Activated effector memory CD4-positive, alpha-beta T cell treated with anti-CD3 and anti-CD28 coated beads, Interleukin-2, amount 50 U/mL, for 16 hours (primary cell): ENCODE measurements at places on chromosomes 11 and 22.

- DNase-seq: no peak
Observed at GRCh38 chr11:19102521-19102900, 14.5 kb upstream of the ZDHHC13 start.

DNA sequence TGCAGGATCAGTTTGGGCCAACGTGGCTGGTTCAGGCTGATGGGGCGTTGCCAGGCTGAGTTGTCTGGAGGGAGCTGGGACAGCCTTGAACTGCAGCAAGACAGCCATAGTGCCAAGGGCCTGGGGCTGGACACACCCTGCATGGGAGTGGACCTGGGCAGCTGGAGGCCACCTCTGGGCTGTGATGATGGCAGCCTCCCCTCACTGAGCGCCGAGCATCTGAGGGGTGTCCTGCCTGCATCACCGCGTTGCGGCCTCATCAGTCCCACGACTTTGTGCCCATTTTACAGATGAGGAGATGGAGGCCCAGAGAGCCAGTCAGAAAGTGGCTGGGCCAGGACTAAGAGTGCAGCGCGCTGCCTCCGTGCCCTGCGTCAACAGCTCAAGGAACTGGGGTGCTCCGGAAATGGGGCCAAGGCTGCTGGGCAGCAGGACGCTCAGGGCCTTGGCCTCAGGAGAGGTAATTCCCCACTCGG, 590 bp upstream of the TSPO start:
- DNase-seq: no peak

DNA sequence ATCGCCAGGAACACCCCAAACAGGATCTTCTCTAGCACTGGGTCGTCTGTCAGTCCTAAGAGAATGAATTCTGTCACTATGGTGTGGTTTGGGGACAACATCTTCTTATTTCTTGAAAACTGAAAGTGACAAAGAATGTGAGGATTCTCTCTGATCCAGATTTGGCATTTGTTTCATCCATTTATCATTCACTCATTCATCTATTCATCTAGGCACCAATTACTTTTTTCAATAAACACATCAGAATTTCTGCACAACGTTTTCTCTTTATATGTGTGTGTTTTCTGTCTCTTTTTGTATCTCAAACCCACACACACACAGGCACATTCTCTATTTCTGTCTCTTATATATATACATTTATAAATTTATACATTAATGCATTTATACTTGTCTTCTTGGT, at the start of gene OR5M10:
OR5M10 (minus strand) TSS at position 101 of the 400 bp plus-strand sequence; CDS start at position 101, 0 bp downstream.
- no peak for DNase-seq

DNA sequence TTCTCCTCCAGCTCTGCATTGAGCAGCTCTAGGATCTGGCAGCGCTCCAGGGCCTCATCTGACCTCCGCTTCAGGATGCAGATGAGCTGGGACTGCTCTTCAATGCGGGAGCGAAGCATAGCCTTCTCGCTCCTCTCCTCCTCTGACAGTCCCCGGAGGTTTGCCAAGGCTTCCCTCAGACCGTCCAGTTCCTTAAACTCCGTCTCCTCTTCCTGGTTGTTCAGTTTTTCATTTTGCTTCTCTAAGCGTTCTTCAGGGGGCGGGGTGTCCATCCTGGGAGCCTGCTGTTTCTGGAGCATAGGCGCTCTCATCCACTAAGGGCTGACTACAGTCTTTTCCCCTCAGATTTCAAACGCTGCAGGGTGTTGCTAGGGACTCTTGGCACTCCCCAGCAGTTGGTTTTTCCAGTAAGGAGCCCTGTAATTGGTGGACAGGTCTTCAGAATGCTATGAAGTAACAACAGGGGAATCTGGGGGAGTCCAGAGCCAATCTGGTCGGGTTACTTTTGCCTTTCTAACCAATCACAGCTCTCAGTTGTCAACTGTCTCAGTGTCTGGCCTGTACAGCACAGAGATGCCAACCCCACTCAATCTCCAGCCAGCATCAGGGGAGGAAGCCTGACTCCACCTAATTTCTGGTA, at the start of gene CCDC89:
CCDC89 (minus strand) TSS at position 376 of the 640 bp plus-strand sequence; CDS start at position 311, 65 bp downstream.
- DNase-seq: no peak

DNA sequence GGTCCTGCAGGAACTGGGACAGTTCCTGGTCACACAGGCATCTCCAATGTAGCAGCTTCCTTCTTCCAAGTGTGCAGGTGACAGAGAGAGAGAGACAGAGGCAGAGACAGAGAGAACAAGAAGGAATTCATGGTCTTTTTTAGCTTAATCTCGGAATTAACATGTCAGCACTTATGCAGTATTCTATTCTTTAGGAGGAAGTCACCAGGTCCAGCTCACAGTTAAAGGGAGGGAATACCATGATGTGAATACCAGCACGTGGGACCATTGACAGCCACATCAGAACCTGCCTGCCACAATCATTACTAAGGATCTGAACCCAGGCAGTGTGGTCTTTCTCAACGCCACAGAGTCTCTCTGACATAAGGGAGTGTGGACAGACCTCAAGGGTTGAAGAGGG, 341.6 kb downstream of the MN1 start:
- DNase-seq: no peak

GRCh38 chr11:44377121-44377520, 67.2 kb upstream of the ALX4 start:
- no peak for DNase-seq

DNA sequence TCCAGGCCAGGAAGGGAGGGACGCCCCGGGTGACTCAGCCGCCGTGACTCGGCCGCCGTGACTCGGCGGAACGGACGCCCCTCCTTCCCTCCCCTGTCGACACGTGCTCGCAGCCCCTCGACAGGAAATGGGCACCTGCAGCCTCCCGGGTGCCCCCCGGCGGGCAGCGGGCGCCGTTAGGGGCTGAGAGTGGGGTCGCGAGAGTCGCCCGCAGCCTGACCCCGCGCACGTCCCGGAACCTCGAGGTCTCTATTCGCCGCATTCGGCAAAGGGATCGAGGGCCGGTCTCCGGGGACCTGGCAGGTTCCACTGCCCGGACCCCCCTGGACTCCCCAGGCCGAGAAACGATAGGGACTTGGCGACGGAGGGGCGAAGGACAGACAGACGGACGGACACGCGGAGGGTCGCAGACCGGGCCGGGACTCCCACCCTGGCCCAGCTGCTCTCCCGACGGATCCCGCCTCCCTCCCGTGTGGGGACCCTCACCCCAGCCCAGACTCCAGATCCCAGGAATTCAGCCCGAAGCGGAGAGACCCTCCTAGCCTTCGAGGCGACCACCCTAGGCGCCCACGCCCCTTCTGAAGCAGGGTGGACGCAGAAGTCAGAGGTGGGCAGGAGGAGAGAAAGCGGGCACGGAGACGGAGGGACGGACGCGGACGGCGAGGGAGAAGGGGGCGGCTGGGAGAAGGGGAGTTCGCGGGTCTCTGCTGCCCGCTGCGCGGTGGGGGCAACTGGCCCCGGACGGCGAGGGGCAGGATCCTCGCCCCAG, 648 bp downstream of the FOSL1 start:
- DNase-seq: peak; percentile 90

DNA sequence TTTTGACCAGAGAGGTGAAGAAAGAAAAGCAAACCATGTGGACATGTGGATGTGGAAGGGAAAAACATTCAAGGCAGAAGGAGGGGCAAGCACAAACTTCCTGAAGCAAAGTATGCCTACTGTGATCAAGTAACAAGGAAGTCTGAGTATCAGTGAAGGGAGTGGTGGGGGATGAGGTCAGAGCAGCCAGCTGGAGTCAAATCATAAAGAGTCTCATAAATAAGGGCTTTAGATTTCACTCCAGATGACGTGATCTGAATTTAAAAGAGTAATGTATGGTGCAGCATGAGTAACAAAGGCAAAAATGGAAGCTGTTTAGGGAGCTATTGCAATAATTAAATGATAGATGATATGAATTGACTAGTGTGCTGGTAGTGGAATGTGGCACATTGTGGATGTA, 665.4 kb upstream of the CCDC90B start:
- DNase-seq: no peak

- DNase-seq: no peak
Observed at GRCh38 chr11:56497010-56497409, 5.8 kb upstream of the OR5M8 start.

DNA sequence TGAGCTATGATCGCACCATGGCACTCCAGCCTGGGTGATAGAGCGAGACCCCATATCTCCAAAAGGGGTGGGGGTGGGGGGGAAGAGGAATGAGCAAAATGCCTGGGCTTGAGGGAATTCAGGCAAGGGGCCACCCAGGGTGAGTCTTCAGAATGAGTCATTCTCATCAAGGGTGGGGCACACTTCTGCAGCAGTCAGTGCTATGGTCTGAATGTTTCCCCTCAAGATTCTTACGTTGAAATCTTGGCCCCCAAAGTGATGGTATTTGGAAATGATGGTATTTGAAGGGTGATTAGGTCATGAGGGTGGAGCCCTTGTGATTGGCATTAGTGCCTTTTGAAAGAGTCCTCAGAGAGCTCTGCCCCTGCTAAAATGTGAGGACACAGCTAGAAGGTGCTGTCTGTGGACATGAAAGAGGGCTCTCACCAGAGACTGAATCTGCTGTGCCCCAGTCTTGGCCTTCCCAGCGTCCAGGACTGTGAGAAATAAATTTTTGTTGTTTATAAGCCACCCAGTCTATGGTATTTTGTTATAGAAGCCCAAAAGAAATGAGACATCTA, 86.4 kb upstream of the THY1 start:
- no peak for DNase-seq

DNA sequence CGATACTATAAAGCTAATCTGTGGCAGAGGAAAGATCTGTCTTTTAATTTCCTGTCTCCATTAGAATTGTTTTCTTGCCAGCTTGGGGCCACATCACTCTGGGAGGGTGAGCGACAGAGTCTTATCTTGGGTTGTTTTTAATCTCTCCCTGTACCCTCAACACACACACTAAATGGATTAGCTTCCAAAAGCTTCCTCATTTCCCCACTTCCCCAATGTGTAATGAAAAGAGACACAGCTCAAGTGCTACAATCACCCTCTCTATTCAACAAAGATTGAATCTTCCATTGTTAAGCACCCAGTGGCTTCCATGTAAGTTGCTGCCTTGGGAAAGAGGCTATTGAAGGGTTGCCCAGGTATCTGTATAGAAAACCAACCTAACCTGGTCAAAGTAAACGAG, 6.1 kb upstream of the ASCL3 start:
- no peak for DNase-seq

- peak; percentile 94 for DNase-seq
Observed at GRCh38 chr22:41022470-41023298, 69.7 kb upstream of the EP300 start.

DNA sequence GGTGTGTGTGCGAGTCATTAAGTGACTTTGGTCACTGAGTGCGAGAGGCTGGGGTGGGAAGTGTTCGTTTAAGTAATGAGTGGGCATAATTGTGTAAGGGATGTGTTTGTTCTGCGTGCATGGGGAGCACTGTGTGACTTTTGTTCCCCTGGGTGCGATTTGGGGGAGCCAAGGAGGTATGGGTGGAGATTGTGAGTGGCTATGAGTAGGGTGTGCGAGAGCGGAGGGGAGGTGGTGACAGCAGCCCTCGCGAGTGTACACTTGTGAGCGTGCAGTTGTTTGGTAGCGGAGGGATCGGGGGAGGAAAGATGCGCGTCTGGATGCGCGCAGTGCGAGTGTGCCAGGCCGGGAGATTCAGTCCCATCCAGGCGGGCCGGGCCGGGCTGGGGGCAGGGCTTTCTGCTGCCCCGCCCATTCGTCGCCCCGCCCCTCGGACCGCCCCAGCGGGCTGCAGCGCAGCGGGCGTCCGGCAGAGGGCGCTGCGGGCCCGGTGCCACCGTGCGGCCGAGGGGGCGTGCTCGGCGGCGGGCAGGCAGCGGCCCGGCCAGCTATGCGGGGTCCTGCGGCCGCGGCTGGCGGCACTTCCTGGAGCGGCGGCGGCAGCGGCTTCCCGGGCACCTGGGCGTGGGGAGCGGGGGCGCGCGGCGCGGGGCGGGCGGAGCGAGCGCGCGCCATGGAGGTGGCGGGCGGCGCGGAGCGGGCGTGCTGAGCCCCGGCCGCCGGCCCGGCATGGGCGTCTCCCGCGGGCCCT, at the start of gene DGKZ:
DGKZ (plus strand) TSS at position 578 of the 751 bp plus-strand sequence. CDS start 197 bp downstream, outside the sequence.
- DNase-seq: peak; percentile 96

- DNase-seq: no peak
Observed at GRCh38 chr11:31968461-31969358, 122.2 kb upstream of the RCN1 start.

DNA sequence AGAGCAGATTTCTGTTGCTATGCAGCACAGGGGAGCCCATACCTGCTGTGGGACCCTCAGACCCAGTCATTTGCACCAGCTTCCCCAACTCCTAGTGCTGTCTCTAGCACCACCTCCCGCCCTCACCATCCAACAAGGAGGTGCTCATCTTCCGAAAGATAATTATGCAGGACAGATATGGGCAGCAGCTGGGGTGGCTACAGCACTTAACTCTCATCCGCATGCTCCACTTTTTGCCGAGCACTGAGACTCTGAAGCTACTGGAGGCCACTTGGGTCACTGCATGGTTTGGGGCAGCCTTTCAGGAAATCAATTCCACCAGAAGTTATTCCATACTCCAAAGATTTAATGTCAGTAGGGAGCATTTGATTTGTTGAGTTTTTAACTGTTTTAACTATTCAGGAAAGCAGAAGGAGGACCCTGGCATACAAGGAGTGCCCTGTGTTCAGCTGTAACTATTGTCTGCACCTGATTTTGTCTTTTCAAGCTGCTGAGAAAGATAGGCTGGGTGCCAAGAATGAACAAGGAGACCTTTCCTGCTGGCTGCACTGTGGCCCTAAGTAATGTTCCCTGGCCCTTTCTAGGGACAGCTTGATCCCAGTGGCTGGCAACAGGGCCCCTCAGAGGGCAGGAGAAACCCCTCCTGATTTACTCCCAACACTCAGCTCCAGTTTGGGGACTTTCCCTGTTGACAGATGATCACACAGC, 67.3 kb upstream of the CSNK2A3 start:
- DNase-seq: no peak

GRCh38 chr11:15180212-15180792, 65.6 kb downstream of the INSC start:
- no peak for DNase-seq

DNA sequence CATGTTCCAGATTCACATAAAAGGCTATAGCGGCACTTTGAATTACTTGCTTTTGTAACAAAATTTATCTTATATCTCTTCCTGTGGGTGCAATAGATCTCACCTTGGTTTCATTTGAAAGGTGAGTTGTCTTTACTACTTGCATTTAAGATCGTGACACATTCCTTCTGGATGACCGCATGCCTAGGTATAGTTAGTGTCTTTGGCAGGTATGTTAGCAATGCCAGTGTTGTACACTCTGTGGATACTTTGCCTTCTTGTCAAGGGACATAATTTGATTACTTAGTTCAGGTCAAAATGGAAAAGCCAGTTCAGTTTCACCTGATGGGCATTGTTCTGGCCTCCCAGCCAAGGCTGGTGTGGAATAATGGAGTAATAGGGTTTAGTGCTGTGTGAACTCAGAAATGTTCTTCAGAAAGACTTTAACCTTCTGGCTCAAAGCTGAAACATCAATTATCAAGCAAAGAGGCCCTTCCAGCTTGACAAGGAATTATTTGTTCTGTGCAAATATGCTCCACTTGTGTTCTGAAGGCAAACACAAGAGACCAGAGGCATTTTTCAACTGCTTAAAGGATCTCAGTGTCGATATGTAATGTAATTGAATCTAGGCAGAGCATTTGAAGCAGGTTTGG, 64.6 kb downstream of the AMOTL1 start:
- DNase-seq: no peak

- no peak for DNase-seq
Observed at GRCh38 chr22:39409516-39410029, 10.0 kb downstream of the TAB1 start.

GRCh38 chr22:26748845-26749244, 91.5 kb downstream of the MIAT start:
- DNase-seq: no peak
